Fibroblast of skin of left biceps (primary cell): ENCODE measurements at places on chromosomes 3 and 15.
A peak's percentile ranks its signal among the peaks of the same experiment; 100 is the strongest.

DNA sequence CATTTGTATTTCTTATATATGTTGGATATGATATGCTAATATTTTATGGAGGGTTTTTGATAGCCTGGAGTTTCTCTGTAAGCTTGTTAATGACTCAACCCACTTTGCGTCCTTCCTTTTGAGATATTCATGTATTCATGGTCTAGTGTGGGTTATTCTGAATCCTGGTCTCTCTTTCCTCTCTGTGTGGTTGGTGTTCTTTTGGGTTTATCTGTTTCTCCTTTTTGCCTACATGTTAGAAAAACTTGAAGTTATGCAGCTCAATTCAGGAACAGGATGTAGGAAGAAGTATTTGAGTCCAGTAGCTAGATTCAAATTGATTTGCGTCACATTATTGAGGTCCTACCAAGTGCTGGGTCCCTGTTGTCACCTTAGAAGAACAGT is 28.1 kb downstream of the CMTM7 start:
- DNase-seq = no peak

DNA sequence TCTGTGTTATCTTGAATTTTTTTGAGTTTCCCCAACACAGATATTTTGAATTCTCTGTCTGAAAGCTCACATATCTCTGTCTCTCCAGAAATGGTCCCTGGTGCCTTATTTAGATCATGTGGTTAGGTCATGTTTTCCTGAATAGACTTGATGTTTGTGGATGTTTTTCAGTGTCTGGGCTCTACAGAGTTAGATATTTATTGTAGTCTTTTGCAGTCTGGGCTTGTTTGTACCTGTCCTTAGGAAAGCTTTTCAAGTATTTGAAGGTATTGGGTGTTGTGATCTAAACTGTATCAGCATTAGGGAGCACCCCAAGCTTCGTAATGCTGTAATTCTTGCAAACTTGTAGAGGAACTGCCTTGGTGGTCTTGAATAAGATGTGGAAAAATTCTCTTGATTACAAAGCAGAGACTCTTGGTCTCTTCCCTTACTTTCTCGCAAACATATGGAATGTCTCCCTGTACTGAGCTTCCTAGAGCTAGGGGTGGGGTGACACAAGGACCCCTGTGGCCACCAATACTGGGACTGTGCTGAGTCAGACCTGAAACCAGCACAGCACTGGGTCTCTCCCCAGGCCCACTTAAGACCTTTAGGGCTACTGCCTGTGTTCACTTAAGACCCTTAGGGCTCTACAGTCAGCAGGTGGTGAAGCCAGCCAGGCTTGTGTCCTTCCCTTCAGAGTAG is 26.5 kb downstream of the TM4SF18 start:
- no peak for DNase-seq

GRCh38 chr15:96891046-96891445 is 560.5 kb downstream of the NR2F2 start:
- DNase-seq = no peak

DNA sequence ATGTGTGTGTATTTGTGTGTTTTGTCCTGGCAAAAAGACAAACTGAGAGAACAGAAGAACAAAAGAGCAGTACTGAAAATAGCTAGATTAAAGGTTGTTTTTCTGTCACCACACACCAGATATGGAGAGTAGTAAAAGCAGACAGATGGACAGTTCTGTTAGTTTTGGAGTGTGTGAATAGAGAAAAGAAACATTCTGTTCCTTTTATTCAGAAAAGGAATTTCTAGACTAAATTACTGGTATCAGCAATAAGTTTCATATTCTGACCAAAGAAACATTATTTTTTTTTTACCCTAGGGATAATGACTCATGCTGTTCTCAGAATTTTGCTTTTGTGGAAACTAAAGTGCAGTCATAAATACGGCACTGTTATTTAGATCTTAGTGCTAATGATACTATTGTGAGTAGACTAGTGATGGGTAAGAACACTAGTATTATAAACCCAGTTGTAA is 32.9 kb downstream of the PIK3CA start:
- peak; percentile 18 for DNase-seq

GRCh38 chr15:31476236-31476810 is 149.7 kb downstream of the KLF13 start:
- DNase-seq = no peak

GRCh38 chr15:31579976-31580375 is 253.3 kb downstream of the KLF13 start:
- DNase-seq = no peak

- DNase-seq = no peak
Observed at GRCh38 chr3:14885307-14885706, 62.1 kb upstream of the NR2C2 start.

DNA sequence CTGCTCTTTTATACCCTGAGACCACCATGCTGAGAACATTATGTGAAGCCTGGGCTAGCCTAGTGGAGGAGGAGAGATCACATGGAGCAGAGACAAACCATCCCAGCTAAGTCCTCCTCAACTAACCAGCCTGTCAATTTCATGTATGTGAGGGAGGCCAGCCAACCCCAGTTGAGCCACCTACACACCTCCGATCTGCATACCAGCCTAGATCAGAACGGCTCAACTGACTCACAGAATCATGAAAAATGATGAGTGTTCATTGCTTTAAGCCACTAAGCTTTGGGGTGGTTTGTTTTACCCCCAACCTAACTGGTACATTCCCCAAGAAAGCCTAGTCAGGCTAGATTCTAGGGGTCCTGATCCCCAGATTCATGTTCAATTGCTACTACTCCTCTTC is 19.4 kb upstream of the CA12 start:
- no peak for DNase-seq

DNA sequence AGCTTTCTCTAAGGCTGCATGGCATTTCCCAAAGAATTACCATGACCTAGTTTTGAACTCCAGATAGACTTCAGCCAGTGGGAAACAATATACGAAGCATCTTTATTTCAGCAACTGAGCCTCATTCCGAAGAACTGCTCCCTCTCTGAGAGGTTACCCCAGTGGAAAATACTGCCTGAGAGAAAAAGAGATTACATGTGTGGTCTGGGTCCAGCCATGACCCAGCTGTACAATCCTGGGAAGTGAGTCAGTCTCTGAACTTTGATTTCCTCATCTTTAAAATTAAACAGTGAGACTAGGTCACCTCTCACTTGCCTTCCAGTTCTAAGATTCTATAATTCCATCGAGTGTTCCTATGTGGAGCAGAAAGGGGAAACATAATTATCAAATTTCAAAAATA is 42.4 kb downstream of the TNIK start:
- peak; percentile 33 for DNase-seq

- DNase-seq = no peak
Observed at GRCh38 chr3:43363621-43364266, 77.4 kb downstream of the SNRK start.

DNA sequence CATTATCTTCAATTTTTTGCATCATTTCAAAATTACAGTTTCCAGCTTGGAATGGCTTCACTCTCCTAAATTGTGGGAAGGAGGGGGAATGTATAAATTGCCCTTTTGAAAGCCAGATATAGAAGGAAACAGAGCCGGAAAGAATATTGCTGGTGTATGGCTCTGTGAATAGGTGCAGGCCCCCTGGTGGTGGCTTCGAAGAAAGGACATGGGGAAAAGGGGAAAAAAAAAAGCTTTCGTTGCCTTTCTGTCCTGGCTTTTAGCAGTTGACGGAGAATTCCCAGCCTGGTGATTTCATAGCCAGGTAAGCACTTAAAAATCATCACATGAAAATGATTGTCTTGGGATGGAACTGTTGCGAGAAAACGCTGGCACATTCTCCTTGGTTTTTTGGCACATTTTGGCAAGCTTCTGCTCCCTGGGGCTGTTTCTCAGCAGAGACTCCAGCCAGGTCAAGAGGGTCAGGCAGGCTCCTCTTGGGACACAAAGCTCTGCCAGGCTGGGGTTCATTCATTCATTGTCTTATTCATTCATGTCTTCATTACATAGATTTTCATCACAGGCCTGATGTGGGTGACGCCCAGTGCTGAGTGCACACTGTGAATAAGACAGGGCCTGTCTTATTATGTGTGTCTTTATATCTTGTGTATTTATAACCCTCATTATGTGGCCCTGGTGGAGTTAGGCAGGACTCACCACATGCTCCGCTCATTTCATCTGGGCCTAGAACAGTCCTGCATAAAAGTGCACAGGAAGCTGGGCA is 300.0 kb upstream of the TPM1 start:
- peak; percentile 82 for DNase-seq

- DNase-seq = no peak
Observed at GRCh38 chr15:73679964-73680363, 4.2 kb upstream of the CD276 start.

- DNase-seq = no peak
Observed at GRCh38 chr3:46427916-46428833, 21.1 kb downstream of the CCRL2 start.

- no peak for DNase-seq
Observed at GRCh38 chr3:149252272-149252671, 30.6 kb upstream of the CP start.

DNA sequence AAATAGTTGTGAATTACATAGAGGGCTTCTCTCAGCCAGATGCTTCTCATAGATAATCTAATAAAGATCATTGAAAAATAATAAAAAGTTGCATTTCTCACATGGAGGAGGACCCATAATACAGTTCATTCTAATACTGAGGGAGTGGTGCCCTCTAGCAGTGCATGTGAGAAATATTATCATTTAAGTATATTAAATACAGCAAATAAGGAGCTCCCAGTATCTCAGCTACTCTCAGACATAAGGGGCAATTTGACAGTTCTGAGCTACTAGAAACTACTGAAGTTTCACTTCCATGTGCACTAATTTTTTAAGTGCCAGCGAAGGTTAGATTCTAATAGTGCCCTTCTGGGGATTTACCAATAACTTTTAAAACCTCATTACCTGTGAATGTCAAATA is 188.3 kb downstream of the IL5RA start:
- no peak for DNase-seq

GRCh38 chr3:45972534-45973402 is 22.9 kb downstream of the FYCO1 start:
- DNase-seq = peak; percentile 45

- DNase-seq = no peak
Observed at GRCh38 chr3:12895391-12896062, 54.2 kb upstream of the RPL32 start.

- DNase-seq = no peak
Observed at GRCh38 chr3:182809531-182809930, 16.2 kb downstream of the ATP11B start.

- DNase-seq = peak; percentile 54
Observed at GRCh38 chr3:78734048-78734637, 1033.7 kb downstream of the ROBO1 start.

- no peak for DNase-seq
Observed at GRCh38 chr3:170848292-170848917, 21.6 kb downstream of the RPL22L1 start.

GRCh38 chr15:31302029-31302657 is 24.5 kb upstream of the KLF13 start:
- DNase-seq = no peak

DNA sequence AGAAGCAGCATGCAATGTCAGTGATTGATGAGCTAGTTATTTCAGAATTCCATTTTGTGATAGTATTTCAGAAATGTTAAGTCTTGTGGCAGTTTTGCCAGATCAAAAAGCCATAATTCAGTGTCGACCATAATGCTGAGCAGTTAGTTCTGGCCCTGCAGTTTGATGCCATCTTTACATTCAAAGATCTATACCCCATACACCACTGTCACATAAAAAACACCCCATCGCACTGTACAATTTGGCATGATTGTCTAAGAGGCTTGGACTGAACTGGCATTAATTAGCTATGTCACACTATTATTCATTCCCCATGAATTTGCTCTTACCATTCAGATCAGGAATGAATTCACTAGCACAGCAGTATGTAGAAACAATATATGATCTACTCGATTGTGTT is 127.7 kb upstream of the EPHA3 start:
- no peak for DNase-seq

GRCh38 chr3:119237299-119237698 is 3.4 kb downstream of the B4GALT4 start:
- DNase-seq = no peak

DNA sequence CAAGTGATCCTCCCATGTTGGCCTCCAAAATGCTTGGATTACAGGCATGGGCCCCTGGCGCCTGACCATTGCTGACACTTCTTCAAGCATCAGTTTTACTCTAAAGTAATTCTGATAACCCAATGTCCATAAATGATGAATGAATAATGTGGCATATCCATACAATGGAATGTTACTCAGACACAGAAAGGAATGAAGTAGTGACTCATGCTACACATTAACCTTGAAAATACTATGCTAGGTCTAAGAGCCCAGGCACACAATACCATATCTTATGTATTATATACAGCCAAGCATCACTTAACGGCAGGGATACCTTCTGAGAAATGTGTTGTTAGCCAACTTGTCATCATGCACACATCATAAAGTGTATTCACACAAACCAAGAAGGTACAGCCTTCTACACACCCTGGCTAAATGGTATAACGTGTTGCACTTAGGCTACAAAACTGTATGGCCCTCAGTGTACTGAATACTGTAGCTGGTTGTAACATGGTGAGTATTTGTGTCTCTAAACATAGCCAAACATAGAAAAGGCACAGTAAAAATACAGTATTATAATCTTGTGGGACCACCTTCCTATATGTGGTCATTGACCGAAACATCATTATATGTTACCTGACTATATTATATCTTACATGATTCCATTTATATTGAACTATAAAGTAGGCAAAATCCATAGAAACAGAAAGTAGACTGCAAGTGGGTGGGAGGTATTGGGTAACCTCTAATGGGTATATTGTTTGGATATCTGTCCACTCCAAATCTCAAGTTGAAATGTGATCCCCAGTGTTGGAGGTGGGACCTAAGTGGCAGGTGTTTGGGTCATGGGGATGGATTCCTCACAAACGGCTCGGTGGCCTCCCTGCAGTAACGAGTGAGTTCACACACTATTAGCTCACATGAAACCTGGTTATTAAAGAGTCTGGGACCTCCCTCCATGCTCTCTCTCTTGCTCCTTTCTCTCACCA is 31.4 kb downstream of the MKRN2 start:
- peak; percentile 13 for DNase-seq

DNA sequence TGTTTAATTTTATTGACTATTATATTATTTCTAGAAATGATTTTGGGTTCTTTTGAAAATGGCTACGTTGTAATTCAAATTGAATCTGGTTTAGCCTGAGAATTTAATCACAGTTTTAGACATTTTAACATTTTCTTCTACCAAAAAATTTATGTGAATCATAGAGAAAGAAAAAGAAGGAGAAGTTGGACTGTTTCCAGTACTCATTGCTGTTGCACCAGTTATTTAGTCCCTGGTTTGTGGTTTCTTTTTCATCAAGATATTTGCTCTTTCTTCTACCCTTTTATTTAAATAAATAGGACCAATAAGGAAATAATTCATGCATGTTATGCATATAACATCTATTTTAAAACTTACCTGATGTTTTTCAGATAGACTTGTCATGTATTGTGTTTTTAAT is 1337.1 kb downstream of the ROBO1 start:
- no peak for DNase-seq

- no peak for DNase-seq
Observed at GRCh38 chr15:100832149-100832942, 47.3 kb upstream of the ALDH1A3 start.

DNA sequence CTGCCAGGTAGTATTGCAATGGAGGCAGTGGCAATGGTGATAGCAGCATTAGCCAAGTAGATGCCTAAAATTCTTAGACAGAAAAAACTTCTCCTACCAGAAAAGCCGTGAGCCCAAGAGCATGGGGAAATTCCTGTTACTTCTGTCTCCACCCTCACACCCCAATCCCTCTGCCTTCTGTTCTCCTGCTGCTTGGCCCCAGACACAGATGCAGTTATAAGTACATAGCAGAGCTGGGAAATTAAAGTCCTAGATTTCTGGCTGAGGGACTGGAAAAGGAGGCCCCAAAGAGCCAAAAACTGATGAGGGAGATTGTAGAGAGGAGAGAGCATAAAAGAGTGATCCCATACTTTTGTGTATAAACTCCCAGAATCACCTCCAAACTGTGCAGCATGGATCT is 166.9 kb downstream of the SMAD6 start:
- DNase-seq = no peak

GRCh38 chr3:50660386-50660785 is 14.3 kb upstream of the DOCK3 start:
- no peak for DNase-seq
